ENCODE measurements at places on chromosomes 13 and 19. TPM values are rescaled to one million over a fixed set of nuclear protein-coding genes. Genes with fewer than 3 reads are reported as not detected.

- no peak for DNase-seq
- peaks cover 16% of the 10 kb centered on the region for H3K4me1 ChIP-seq
- H3K36me3 ChIP-seq: no peaks in the 10 kb centered on the region
- no peaks in the 10 kb centered on the region for H3K27me3 ChIP-seq
- H3K4me3 ChIP-seq: no peak overlapping the region
These were observed 39.7 kb downstream of the GJA3 start for GRCh38 chr13:20121159-20121525.

- H3K4me1 ChIP-seq: no peaks in the 10 kb centered on the region
- no peak for DNase-seq
- H3K27me3 ChIP-seq: no peaks in the 10 kb centered on the region
These were observed 95.7 kb downstream of the SLC10A2 start for GRCh38 chr13:102970542-102970941.

- DNase-seq: no peak
- H3K36me3 ChIP-seq: no peaks in the 10 kb centered on the region
- H3K27ac ChIP-seq: no peak overlapping the region
- H3K4me3 ChIP-seq: no peak overlapping the region
These were observed 8.5 kb downstream of the SPATA13 start for GRCh38 chr13:24168979-24169378.

GRCh38 chr19:5131031-5131505, 162.2 kb downstream of the KDM4B start:
- no peaks in the 10 kb centered on the region for H3K27me3 ChIP-seq
- no peak overlapping the region for H3K4me3 ChIP-seq
- H3K27ac ChIP-seq: no peak overlapping the region
- H3K36me3 ChIP-seq: no peaks in the 10 kb centered on the region

Gene ZNF575
- total RNA-seq: 0.40 TPM

All from psoas muscle (tissue), 8 donors.